Inflammatory macrophage treated with lipopolysaccharide for 4 hours (primary cell): ENCODE measurements at places on chromosomes 7 and 10.

DNA sequence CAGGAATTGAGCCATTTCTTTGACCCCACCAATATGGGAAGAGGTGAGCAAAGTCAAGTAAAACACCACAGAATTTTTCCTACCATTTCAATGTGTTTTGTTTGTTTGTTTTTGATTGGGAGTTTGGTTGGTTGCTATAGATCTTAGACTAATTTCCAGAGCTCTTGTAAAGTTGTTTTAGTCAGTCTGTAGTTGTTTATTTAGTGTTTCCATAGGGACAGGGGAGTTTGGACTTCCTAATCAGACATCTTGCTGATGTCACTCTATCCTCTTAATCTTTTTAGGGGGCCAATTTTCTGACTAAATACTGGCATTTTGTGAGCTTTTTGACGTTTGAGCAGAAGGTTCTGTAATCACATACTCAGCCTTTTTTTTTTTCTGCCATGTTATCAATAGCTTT, 266.9 kb downstream of the ABCA13 start:
- no peak for DNase-seq

GRCh38 chr7:11737723-11738122, 94.3 kb downstream of the THSD7A start:
- no peak for DNase-seq

DNA sequence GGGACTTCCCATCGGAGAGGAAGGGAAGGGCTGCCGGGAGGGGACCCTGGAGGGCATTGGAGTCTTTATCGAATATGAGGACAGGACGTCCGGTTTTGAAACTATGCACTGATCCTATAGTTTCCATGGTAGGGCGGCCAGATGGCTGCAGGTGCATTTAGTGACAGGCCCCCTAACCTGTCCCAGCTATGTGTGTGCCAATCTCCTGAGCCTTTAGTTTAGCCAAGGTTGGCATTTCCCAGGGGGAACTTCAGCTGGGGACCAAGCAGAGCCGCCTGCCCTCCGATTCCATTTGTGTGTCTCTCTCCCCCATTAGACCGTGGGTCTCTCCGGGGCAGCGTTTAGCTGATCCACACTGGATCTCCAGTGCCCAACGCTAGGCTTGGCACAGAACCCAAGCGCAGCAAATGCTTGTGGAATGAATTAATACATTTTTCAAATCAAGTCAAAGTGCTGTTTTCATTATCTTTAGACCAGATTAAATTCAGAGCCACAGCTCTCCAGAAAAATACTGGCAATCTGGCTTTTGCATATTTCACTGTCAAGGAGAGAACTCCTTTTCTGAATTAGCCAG, 19.9 kb downstream of the TMEM270 start:
- DNase-seq = no peak

DNA sequence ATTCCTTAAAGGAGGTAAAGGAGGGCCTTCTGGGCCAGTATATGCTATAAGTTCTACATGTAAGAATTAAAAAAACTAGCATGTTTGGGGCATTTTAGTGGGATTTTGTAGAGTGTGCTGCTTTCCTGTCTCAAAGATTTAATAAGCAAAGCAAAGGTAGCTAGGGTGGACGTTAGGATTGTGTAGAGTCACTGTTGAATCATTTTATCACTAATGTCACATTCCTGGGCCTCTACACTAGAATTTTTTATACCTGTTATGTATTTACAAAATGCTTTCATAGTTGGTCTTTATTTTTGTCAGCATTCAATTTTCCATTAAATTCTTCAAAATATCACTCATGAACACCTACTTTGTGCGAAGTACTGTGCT, 139.4 kb upstream of the PHYHIPL start:
- DNase-seq = no peak

DNA sequence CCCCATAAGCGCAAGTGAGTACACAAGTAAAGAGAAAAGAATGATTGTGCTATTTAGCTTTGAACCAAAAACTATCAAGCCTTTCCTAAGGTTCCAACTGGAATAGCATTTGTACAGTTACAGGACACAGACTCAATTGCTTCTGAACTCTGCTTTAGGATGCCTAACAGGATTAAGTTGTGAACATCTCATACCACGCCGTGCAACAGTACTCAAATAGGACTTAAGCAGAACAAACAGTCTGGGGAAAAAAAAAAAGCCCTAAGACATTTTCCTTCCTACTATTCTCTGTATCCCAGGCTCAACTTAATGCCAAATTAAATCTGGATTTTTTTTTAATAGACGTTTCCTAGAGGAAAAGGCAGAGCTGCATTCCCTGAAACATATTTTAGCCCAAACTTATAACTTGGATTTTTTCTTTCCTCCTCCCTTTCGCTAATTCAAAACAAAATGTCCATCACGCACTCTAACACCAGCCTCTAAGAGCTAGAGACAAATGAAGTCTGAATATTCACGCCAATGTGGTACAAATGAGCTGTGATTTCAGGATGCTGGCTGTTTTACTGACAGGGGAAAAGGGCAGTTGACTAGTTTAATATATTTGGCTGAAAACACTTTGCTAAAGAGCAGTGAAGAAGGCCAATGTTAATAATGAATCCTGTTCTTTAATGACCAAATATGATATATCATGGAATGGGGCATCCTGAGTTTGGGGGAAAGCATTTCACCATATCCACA, 68.6 kb downstream of the CALD1 start:
- no peak for DNase-seq

- DNase-seq = no peak
Measured at GRCh38 chr10:63588436-63589167, 67.4 kb downstream of the REEP3 start.
